ENCODE measurements at places on chromosomes 1 and 21.
A peak's percentile ranks its signal among the peaks of the same experiment; 100 is the strongest.

DNA sequence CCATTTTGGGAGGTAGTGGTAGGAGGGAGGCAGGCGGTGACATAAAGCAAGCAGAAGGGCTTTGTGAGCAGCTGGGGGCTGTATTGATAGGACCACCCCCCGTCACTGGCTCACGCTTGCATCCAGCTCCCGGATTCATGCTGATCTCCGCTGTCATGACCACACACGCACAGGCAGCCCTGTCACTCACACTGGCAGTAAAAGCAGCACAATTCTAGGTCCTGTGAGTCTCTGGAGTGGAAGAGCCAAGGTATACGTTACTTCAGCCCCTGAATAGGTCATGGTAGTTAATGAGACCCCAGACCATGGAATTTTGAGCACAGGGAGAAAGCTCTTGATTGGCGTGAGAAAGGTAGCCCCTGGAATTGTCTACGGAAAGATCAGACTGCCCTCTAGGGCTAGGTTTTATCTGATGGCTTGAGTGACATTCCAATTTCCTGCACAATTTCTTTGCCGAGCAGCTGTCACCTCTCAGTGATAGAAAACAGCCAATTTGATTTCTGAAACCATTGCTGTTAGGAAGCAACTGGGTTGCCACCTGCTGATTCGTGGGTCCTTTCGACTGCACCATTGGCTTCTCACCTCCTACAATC lies 5.4 kb downstream of the OR2B11 start:
- no peak for DNase-seq

GRCh38 chr21:26115305-26115704 lies 55.3 kb downstream of the APP start:
- DNase-seq: no peak

GRCh38 chr1:232553050-232553754 lies 76.7 kb downstream of the SIPA1L2 start:
- DNase-seq: peak; percentile 54

DNA sequence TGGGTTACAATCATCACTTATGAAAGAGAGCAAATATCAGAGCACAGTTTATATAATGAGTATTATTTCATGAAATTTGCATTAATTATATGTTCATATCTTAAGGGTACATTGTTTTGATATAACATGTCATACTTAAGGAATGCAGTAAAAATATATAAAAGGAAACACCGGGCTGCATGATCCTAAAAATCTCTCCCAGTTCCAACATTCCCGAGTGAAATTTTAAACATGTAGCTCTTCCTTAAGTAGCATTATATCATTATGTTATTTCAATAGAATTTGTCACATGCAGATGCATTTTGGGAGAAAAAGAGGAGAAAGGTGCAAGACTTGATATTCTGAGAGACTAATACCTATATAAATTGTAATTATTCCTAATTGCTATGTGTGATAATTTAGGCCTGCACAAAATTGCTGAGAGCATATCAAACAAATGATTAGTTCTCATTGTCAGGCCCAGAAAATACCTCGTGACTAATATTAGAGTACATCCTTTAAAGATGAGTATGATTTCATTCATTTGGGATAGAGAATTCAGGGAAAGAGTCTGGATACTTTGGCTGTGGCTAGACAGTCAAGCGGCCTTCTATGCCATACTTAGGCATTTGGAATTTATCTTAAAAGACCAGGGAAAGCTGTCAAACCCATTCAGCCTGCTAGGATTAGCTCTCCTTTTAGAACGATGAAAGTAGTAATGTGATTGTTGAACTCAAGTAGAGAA lies 86.8 kb downstream of the ADGRL2 start:
- DNase-seq: no peak

DNA sequence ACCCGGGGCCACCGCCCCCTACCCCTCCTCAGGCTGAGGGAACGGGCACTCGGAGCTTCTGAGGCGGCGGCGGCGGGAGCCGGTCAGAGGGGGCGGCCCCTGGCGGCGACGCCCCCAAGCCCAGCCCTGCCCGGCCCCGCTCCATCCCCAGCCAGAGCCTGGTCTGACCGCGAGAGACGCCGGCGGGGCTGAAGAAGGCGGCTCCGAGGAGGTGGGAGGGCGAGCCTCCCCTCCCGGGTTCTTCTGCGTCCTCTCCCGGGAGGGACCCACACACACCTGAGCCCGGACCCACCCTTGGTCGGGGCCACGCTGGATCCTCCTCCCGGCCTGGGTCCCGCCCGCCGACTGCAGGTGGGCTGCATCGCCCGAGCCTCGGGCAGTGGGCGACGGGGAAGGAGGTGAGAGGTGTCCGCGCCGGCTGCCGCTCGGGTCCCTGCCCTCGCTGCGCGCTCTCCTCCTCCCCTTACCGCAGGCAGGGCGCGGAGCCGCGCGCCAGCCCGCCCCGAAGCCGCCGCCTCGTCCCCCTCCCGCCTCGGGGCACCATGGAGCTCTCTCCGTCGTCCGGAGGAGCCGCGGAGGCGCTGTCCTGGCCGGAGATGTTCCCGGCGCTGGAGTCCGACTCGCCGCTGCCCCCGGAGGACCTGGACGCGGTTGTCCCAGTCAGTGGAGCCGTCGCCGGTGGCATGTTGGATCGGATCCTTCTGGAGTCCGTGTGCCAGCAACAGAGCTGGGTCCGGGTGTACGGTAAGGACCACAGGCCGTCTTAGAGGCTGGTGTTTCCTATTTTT lies at the start of gene RASAL2:
RASAL2 (plus strand) TSS at position 154 of the 788 bp plus-strand sequence; CDS start at position 543, 389 bp downstream.
- DNase-seq: peak; percentile 77

DNA sequence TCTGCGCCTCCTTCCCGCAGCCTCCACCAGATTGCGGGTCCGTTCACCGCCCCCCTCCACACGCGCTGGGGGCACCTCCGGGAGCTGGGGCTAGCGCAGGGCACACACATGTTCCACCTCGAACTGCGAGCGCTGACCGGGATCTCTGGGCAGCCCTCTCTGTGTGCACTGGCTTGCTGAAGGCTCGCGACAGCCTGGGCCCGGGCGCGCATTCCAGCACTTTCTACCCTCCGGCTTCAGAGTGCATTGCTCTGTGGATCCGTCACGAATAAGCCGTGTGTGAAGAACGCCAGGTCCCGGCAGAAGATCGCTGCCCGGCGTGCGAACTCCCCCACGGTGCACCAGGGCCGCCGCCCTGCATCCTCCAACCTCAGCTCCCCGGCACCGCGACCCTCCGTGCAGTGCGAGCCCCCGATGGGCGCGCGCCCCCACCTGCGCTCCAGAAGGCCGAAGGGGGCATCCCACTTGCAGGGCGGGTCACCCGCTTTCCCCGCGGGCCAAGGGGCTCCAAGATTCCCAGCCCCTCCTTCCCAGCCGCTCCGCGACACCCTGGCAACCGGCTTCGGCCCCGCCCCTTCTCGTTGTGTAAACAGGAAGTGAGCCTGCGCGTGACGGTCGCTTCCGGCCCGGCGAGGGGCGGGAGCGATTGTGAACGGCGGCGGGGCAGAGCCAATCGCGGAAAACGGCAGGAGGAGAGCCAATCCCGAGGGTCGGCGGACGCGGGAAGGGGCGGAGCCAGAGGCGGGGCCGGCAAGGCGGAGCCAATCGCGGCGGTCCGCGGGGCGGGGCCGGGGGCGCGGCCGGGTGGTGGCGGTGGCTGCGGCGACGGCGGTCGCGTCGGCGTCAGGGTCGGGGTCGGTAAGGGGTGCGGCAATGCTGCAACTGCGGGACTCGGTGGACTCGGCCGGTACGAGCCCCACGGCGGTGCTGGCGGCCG lies at the start of gene TPRG1L:
TPRG1L (plus strand) TSS at position 816 of the 937 bp plus-strand sequence; CDS start at position 874, 58 bp downstream.
- DNase-seq: peak; percentile 99

GRCh38 chr21:32331444-32332305 lies 33.0 kb downstream of the MRAP start:
- no peak for DNase-seq

DNA sequence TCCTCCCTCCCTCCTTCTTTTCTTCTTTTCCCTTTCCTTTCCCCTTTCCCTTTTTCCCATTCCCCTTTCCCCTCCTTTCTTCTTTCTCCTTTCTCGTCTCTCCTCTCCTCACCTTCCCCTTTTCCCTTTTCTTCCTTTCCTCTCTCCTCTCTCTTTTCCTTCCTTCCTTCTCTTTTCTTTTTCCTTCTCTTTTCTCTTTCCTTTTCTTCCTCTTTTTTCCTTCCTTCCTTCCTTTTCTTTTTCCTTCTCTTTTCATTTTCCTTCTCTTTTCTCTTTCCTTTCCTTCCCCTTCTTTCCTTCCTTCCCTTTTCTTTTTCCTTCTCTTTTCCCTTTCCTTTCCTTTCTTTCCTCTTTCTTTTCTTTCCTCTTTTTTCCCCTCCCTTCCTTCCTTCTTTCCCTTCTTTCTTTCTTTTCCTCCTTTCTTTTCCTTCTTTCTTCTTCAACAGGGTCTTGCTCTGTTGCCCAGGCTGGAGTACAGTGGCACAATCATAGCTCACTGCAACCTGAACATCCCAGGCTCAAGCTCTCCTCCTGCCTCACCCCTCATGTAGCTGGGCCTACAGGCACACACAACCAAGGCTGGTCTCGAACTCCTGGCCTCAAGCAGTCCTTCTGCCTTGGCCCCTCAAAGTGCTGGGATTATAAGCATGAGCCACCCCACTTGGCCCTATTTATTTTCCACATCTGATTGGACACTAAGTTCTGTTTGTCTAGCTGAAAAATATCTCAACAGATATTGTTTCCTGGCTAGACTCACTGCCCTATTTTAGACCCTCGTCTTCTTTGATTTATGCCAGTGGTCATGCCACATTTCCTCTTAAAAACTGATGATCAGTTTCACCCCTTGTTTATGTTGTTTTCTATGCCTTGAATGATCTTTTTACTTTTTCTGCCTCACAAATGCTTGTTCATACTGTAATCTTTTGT lies 57.1 kb upstream of the MACF1 start:
- no peak for DNase-seq

All from right lobe of liver (tissue), 6 donors.